ENCODE measurements at places on chromosomes 7 and 10. TPM values are rescaled to one million over a fixed set of nuclear protein-coding genes. Genes with fewer than 3 reads are reported as not detected.

DNA sequence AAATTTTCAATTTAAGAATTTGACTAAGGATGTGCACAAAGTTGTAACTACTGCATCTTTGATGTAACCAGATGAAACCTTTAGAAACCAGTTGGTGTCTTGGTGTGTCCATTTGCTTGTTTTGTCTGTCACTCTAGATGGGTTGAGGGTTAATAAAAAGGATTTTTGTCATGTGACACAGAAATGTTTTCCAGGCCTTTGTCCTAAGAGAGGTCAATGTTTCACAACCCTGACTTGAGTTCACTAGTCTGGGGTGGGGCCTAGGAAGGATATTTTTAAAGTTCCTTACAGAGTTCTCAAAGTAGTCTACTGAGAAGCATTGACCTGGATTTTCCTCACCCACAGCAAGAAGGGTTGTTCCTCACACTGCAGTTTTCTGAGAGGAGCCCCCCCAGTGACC lies 90.3 kb downstream of the HERPUD2 start:
- no peak for DNase-seq
- H3K4me3 ChIP-seq = no peak overlapping the region
- no peaks in the 10 kb centered on the region for H3K36me3 ChIP-seq
- H3K27ac ChIP-seq = no peak overlapping the region
- H3K4me1 ChIP-seq = no peaks in the 10 kb centered on the region
- H3K27me3 ChIP-seq = no peaks in the 10 kb centered on the region

The AGBL3 gene
- 2.6 TPM for total RNA-seq

The USP54 gene
- 110 TPM for total RNA-seq

The NUTM2A gene
- total RNA-seq = 0.28 TPM

The MSS51 gene
- total RNA-seq = 4.0 TPM

- H3K27me3 ChIP-seq = no peaks in the 10 kb centered on the region
- no peak overlapping the region for H3K4me3 ChIP-seq
- H3K36me3 ChIP-seq = no peaks in the 10 kb centered on the region
- no peak for DNase-seq
- no peak overlapping the region for H3K27ac ChIP-seq
- peaks cover 31% of the 10 kb centered on the region for H3K4me1 ChIP-seq
These were observed 20.0 kb downstream of the UNC5B start for GRCh38 chr10:71232089-71232998.

DNA sequence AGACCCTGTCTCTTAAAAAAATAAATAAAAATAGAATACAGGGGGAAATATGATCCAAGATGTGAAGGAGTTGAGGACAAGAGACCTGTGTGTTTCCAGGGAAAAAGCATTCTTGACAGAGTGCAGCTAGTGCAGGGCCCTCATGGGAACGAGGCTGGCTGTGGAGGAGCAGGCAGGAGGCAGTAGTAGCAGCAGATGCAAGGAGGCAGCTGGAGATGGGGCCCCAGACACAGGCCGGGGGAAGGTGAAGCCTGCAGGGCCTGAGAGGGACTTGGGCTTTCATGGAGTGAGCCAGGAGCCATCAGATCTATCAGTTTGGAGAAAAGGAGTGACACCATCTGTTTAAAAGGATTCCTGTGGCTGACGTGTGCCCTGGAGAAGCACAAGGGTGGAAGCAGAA lies 71.4 kb upstream of the ZNF438 start:
- peak overlapping the region; percentile 51 for H3K27ac ChIP-seq
- no peaks in the 10 kb centered on the region for H3K36me3 ChIP-seq
- H3K27me3 ChIP-seq = no peaks in the 10 kb centered on the region
- DNase-seq = no peak
- H3K4me3 ChIP-seq = no peak overlapping the region

The LIPN gene
- not detected for total RNA-seq

The GRID2IP gene
- 4.5 TPM for total RNA-seq

The ADIRF gene
- not detected for total RNA-seq

DNA sequence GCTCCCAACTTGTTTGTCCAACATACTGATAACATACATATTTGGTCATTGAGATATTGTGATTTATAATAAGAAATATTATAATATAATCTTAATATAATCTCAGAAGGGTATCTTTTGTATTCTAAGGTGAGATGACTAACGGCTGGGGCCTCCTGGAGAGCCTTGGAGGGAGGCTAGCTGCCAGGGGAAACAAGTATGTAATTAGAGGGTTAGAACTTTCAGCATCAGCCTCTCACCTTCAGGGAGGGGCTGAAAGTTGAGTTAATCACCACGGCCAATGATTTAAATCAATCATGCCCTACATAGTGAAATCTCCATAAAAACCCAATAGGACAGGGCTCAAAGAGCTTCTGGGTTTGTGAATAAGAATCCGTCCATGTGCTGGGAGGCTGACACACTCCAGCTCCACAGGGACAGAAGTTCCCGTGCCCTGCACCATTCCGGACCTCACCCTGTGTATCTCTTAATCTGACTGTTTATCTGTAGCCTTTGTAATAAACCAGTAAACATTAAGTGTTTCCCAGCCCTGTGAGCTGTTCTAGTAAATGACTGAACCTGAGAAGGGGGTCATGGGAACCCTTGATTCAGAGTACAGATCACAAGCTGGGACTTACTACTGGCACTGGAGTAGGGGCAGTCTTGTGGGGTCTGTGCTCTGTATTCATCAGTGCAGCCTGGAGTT lies 86.3 kb upstream of the STEAP1B start:
- peaks cover 6% of the 10 kb centered on the region for H3K4me1 ChIP-seq
- no peaks in the 10 kb centered on the region for H3K36me3 ChIP-seq
- no peak for DNase-seq
- H3K27ac ChIP-seq = no peak overlapping the region
- no peaks in the 10 kb centered on the region for H3K27me3 ChIP-seq

DNA sequence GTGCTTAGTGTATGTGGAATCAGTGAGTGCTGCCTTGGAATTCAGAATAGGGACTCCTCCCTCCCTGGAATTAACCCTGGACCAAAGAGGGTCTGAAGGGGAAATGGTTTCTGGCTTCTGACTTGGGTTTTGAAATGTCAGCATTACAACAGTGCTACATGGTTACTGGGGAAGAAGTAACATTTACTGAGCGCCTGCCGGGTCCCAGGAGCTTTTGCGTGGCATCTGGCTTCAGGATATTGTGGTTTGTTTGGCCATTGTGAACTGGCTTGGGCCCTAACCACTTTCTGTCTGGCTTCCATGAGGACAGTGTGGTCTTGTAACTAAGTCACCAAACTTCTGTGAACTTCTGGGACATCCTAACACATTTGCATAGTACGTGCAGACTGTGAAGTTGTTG lies 21.3 kb downstream of the TSPAN15 start:
- H3K36me3 ChIP-seq = no peaks in the 10 kb centered on the region
- H3K27ac ChIP-seq = no peak overlapping the region
- H3K4me1 ChIP-seq = no peaks in the 10 kb centered on the region
- no peaks in the 10 kb centered on the region for H3K27me3 ChIP-seq
- DNase-seq = no peak
- H3K4me3 ChIP-seq = no peak overlapping the region

The COX19 gene
- 16.2 TPM for total RNA-seq

DNA sequence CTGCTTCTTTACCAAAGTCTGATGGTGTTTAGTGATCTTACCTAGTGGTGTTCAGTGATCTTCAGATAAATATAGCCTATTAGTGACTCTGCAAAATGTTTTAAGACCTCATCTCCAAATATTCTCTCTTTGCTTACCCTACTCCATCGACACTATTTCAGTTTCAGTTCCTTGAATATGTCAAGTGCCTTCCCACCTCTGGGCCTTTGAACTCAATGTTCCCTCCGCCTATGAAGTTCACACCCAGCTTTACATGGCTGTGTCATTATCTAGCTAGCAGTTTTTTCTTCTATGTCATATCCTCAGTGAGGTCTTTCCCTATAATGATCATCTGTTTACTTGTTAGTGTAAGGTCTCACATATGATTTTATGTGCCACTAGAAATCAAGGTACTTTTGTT lies 322.6 kb downstream of the DGKB start:
- no peaks in the 10 kb centered on the region for H3K36me3 ChIP-seq
- H3K4me3 ChIP-seq = no peak overlapping the region
- H3K27me3 ChIP-seq = no peaks in the 10 kb centered on the region
- DNase-seq = no peak
- no peaks in the 10 kb centered on the region for H3K4me1 ChIP-seq

DNA sequence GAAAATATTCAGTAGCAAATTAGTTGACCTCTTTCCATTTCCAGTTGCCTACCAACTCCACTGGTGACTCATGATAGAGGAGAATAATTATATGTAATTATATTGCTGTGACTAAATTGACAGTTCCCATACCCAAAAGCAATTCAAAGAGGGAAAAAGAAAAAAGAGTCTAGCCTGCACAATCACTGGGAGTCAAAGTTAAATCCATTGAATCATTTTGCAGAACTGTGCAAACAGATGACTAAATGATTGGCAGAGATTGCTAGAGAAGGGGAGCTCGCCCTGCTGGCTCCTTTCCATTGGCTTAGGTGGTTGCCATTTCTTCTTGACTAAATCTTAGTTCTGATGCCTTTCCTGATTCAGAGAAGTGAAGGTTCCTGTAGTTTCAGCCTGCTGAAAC lies 1228.6 kb upstream of the SORCS1 start:
- H3K27me3 ChIP-seq = no peaks in the 10 kb centered on the region
- H3K4me1 ChIP-seq = no peaks in the 10 kb centered on the region
- DNase-seq = no peak
- H3K36me3 ChIP-seq = no peaks in the 10 kb centered on the region
- H3K4me3 ChIP-seq = no peak overlapping the region

The STEAP2 gene
- 11.9 TPM for total RNA-seq

Data from endodermal cell (in vitro differentiated cells).